Bronchial epithelial cell (primary cell): ENCODE measurements at places on chromosomes 16 and 17.

- DNase-seq = peak; percentile 82
Observed at GRCh38 chr16:69404275-69404805, 18.5 kb upstream of the TERF2 start.

DNA sequence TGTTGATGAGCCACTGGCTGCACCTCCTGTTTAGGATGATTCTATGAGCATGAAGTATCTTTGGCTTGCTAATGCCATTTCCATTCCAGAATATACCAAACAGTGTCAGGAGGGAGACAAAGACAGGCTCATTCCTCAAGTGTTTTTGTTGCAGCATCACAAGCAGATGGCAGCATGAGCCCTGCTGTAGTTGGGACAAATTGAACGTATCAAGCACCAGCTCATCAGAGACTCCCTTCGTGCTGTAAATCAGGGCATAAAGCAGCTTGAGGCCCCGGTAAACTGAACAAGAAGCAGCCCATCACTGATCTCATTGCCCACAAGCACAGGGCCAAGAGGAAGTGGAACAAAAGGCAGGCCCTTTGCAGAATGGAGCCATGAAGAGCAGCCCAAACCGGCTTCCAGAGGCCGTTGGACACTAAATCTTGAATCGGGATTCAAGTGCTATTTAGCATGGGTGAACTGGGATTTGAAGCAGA, 45.9 kb upstream of the HS3ST3A1 start:
- DNase-seq = no peak

DNA sequence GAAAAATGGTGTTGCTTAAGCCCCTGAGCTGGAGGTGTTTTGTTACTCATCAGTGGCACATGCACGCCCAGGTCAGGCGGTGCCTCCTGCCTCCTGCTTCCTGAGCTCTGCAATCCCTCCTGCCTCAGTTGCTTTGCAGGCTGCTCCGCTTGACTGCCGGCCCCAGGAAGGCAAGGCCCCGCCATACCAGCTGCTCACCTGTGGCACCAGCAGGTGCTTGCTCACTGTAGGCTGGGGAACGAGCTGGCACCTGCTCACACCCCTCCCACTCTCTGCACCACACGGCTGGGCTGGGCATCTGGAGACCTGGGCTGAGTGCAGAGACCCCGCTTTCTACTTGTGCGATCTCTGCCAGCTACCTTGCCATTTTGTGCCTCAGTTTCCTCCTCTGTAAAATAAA, 200.2 kb downstream of the RBFOX3 start:
- DNase-seq = no peak

DNA sequence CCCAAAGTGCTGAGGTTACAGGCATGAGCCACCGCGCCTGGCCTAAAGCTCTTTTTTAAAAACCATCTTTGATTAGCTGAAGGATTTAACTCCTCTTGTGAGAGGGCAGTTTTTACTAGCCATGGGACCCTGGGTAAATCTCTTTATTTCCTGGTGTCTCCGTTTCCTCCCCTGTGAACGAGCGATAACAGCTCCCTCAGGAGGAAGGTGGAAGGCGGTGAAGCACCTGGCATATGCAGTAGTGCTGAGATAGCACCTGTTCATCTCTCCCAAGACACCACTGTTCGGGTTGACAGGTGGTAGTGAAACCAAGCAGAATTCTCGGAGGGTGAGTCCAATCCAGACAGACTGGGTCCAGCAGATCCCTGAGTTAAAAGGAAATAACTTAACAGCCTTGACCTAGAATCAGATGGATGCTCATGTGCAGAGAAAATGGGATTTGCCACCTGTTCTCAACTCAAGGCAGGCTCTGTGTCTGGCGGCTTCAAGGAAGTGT, 86.2 kb downstream of the CRISPLD2 start:
- no peak for DNase-seq
